Karpas-422 (cell line): ENCODE measurements at places on chromosomes 7 and 10.

- DNase-seq = no peak
These were observed 13.1 kb downstream of the PLEKHA1 start for GRCh38 chr10:122387572-122387971.

GRCh38 chr10:76640806-76641205 is 996.8 kb downstream of the KCNMA1 start:
- DNase-seq = no peak

GRCh38 chr10:127024685-127025435 is 119.6 kb downstream of the DOCK1 start:
- no peak for DNase-seq

- no peak for DNase-seq
These were observed 40.4 kb downstream of the AFAP1L2 start for GRCh38 chr10:114363745-114364454.

- no peak for DNase-seq
These were observed 28.2 kb upstream of the GOLGA7B start for GRCh38 chr10:97821308-97822038.

GRCh38 chr7:133061357-133061756 is 20.5 kb downstream of the CHCHD3 start:
- DNase-seq = no peak

DNA sequence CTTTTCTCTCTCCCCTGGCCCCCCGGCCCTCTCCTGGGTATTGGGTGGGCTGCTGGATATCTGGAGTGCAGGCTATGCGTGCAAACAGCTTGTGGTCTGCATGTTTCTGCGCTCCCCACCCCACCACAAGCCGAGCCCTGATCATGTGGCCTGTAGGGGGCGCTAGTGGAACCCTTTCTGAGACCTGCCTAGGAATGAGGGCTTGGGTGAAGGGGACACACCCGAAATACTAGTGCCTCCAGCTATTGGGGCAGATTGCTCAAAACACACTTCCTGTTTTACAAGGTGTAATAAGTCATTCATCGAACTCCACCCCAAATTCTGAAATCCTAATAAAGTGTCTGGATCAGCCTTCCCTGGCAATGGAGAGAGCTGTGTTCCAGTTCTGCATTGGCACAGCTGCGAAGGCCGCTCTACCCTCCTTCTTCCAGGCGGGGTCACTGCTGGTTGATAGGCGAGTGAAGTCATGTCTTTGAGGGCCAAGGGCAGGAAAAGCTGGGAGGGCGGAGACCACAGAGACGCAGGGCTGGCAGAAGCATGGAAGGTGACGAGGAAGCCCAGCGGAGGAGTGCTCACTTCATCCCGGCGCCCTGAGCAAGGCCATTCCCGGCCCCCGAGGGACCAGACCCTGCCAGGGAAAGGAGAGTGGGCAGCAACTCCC is 19.8 kb upstream of the PRRT4 start:
- peak; percentile 87 for DNase-seq

GRCh38 chr7:2171855-2172254 is 60.9 kb downstream of the MAD1L1 start:
- DNase-seq = no peak

DNA sequence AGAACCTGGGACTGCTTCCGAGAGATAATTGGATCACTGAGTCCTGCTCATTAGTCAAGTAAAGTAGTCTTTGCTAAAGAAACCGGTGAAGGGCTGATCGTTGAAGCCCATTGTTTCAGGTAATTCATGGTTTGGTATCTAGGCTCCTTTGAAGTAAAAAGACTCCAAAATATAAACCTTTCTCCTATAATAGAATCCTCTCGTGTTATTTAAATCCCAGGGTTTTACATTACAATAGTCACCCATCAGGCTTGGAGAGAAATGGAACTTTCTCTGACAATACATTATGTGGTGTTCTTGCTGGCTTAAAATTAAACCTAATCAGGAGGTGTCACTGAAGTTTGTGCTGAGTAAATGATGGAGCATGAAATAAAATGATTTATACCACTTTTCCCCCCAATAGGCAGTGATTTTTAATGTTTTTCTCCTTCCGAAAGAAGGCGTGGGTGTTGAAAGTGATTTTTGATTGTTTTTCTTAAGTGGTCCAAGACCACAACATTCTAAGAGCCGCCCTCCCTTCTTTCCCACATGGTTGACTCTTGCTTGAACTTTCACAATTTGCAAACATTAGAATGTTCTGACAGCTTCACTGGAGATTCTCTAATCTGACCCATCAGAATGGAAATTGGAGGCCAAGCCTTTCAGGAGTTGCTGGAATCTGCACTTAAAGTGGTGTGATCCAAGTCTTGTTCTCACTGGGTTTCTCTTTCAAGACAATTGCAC is 44.2 kb downstream of the LRMDA start:
- DNase-seq = no peak

- peak; percentile 78 for DNase-seq
These were observed 68.6 kb downstream of the MMRN2 start for GRCh38 chr10:86888585-86889381.

- no peak for DNase-seq
These were observed 78.6 kb upstream of the IFRD1 start for GRCh38 chr7:112371701-112372100.

DNA sequence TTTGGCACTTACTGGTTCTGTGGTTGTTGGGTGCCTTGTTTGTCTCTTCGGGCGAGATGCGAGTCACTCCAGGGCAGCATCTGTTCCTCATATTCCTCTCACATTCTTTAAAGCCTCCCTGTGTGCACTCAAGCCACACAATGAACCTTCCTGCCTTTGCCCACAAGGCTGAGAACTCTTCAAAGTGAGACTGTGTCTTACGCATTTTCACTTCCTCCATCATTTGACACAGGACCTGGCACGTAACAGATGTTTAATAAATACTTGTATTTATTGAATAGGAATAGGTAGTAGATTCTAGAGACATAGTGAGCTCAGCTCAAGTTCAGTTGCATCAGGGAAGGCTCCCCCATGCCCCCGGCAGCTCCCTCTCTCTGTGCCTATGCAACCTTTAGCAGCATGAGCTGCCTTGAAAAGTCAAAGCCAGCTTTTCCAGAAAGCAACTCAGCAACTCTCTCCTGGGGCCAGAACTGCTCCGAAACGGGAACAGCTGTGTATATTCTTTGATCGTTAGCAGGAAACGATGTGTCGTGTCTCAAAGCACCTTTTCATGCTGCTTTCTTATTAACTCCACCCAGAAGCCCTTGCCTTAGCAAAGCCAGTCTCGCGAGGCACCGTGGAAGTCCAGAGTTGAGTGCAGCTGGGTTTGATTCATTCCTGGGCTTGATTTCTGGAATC is 97.5 kb downstream of the PFKFB3 start:
- peak; percentile 67 for DNase-seq

GRCh38 chr7:29748286-29749099 is 57.8 kb upstream of the WIPF3 start:
- peak; percentile 71 for DNase-seq

DNA sequence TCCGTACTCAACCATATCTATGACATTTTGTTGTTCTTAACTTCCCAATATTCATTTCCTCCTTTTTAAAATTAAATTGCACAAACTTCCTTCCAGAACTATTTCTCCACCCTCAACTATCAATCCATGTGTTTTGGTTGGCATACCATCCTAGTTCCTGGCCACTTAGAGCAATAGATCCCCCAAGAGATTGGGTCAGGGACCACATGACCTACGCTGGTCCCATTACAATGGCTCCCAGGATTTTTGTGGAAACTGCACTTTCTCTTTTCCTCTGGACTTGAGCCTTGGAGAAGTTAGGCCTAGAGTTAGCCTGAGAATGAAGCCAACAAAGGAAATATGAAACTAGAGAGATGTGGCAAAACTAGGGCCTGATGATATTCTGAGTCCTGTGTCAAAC is 55.7 kb upstream of the CASD1 start:
- DNase-seq = no peak

DNA sequence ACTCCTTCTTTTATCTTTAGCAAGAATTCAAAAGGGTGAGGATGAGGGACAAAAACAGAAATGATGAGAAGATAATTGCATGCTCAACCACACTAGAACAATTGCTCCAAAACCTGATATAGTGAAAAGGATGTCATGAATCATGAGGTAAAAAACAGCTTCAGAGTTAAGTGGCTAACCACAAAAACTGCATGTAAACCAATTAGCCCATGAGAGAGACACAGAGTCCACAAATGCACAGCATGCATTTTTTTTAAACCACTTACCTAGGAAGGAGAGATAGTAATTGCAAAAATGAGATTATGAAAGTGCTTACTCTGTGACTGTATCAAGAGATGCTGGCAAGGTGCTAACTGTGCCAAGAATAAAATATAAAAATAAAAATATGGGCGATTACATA is 132.9 kb downstream of the MBL2 start:
- no peak for DNase-seq

DNA sequence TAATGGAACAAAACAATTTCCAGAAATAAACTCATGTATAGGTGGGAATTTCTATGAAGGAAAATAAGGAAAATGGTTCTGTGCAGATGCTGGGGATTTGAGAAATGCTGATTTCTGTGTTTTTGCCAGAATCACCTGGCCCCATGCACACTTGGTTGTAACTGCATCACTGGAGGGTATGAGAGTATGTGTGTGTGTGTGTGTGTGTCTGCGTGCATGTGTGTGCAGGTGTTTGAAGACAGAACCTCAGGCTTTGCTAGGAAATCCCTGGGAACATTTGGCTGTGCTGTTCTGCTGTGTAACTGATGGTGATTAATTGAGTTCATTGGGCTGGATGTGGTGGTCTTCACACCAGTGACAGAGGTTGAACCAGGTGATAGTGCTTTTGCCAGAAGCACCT is 141.6 kb downstream of the CAMK1D start:
- DNase-seq = no peak

- no peak for DNase-seq
These were observed 178.0 kb downstream of the MDFIC start for GRCh38 chr7:115099906-115100305.

DNA sequence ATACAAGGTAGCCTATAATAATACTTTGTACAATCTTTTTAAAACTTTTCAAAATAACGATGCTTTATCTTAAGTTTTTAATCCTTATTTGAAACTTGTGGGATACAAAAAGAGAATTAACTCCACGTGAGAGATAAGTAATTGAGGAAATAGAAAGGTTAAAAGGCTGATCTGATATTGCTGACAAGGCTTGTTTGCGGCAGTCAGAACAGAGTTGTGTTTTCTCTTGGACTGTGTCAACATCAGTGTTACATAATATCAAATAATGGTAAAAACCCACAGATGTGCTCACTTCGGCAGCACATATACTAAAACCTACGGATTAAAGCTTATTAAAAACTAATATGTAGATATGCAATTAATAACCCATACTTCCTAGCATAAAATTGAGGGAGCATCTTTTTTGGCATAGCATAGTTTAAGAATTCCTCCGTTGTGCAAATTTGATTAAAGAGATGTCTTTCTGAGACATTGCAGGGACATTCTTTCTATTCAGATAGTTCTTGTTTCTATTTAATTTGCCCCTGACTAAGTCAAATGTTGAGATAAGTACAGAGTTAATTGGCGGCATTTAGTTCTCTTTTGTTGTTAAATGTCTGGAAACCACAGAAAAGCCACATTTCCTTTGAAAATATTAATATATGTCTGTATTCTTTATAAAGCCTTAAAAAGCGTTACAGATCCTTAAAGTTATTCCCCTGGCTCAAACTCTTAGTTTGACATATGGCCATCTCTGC is 63.3 kb downstream of the FAM185A start:
- no peak for DNase-seq

DNA sequence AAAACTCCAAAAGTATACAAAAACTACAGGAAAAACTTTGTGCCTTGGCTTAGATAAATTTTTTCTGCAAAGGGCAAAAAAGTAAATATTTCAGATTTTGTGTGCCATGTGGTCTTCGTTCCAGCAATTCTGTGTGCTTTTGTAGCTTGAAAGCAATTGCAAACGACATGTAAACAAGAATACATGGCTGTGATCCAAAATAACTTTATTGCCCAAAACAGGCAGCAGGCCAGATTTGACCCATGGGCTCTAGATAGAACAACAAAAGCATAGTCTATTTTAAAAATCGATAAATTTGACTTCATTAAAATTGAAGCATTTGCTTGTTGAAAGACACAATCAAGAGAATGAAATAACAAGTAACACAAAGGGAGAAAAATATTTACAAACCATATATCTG is 336.6 kb downstream of the HPSE2 start:
- DNase-seq = no peak

DNA sequence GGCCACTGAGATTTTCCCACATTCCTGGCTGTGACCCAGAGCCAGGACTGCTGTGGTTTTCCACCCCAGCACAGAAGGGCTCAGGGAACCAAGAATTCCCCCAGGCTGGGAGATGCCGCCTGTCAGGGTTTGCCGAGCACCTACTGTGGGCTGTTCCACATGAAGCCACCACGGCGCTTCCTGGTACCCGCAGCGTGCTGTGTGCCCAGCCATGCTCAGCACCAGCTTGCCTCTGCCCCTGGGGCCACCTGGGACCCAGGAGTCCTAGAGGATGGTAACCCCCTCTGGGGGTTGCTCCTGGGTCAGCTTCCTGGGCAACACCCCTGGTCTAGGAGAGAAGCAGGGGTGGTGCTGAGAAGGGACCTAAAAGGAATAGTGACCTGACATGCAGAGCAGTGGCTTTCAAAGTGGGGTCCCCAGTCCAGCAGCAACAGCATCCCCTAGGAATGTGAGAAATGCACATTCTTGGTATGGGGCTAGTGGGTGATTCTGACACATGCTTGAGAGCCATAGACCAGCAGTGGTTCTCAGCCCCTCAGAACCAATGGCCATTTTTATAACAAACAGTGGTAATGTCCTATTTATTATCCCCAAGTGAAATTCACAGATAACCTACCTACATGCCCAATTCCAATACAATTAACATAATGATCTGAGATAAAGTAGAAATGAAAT is 53.4 kb downstream of the TSPAN15 start:
- no peak for DNase-seq

GRCh38 chr10:18542832-18543231 is 108.6 kb downstream of the NSUN6 start:
- no peak for DNase-seq

DNA sequence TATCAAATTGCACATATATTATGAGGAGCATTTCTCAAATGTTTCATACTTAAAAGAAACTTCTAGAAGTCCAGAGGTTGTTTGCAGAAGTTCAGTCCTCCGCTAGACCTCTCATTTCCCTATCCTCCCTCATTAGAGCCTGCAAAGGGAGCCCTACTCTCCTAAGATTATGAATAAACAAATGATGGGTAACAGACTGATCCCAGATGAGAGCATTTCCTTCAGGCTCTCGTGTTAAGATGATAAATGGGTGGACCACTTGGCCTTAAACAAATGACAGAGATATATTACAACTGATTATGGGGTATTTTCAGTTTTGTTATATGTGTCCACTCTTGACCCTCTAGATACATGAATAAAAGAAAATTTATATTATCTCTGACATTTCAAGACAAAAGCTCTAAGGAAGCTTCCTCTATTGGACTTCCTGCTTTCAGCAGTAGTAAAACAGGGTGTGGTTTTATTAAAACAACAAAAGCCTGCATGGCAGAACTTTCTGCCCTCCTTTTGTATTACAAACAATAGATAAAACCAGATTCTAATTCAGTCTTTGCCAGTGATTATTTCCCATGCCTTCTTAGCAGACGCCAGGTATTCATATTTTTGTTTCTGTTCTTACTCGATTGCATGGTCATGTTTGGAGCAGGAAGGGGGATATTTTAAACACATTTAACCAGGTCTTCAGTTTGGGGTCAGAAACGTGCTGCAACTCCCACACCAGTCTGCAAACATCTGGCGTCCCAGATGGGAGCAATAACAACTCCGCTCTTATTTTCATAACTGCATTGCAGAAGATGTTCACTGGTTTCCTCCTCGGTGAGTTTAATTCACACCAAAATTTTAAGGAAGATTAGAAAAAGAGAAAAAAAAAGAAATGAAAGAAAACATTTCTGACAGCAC is 52.4 kb upstream of the FAM204A start:
- DNase-seq = peak; percentile 50

- no peak for DNase-seq
These were observed 201.1 kb downstream of the BAMBI start for GRCh38 chr10:28878236-28878970.
